ENCODE measurements at places on chromosomes 5 and 9. TPM values are rescaled to one million over a fixed set of nuclear protein-coding genes. Genes with fewer than 3 reads are reported as not detected.

DNA sequence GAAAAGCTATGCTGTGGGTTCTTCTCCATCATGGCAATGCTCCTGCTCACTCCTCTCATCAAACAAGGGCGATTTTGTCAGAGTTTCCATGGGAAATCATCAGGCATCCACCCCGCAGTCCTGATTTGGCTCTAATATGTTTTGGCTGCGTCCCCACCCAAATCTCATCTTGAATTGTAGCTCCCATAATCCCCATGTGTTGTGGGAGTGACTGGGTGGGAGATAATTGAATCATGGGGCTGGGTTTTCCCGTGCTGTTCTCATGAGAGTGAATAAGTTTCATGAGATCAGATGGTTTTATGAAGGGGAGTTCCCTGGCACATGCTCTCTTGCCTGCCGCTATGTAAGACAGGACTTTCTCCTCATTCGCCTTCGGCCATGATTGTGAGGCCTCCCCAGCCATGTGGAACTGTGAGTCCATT, 163.8 kb downstream of the GADD45G start:
- H3K4me1 ChIP-seq: peaks cover 17% of the 10 kb centered on the region
- H3K4me3 ChIP-seq: no peak overlapping the region
- H3K27me3 ChIP-seq: no peaks in the 10 kb centered on the region

- H3K4me1 ChIP-seq: peaks cover 9% of the 10 kb centered on the region
- no peak overlapping the region for H3K4me3 ChIP-seq
- no peaks in the 10 kb centered on the region for H3K36me3 ChIP-seq
- no peaks in the 10 kb centered on the region for H3K27me3 ChIP-seq
- no peak for DNase-seq
Measured at GRCh38 chr9:31153250-31153840, 1231.1 kb upstream of the ACO1 start.

Gene GFI1B
- not detected for total RNA-seq

DNA sequence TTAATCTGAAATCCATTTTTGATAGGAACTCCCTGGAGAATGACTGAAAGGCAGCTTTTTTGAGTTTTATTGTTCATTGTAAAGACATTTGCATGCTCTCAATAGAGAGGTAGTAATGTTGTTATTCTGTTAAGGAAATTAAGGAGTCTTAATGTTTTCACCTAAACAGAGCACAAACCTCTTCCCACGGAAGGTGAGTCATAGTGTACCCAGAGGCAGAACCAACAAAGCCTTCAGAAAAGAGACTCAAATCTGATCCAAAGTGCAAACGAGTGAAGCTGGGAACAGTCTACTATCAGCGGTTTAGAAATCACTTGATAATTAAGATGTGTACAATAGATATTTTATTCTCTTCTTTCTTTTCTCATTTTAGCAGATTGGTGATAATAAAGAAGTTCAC, 470.5 kb downstream of the PLK2 start:
- H3K4me3 ChIP-seq: no peak overlapping the region
- no peak overlapping the region for H3K27ac ChIP-seq
- H3K36me3 ChIP-seq: no peaks in the 10 kb centered on the region
- no peaks in the 10 kb centered on the region for H3K27me3 ChIP-seq
- no peaks in the 10 kb centered on the region for H3K4me1 ChIP-seq
- DNase-seq: no peak

DNA sequence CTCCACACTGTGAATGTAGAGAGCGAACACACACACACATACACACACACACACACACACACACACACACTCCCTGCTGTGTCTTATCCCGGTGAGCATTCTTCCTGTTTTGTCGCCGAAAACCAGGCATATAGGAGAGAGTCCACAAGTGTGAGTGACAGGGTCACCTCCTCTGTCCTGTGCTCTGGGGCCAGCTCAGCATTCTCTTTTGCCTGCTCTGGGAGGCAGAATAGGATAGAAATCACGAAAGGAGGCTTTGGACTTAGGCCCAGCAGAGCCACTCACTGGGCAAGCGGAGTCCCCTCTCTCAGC, 3.0 kb downstream of the LAMC3 start:
- no peak for DNase-seq
- H3K36me3 ChIP-seq: peaks cover 3% of the 10 kb centered on the region
- no peak overlapping the region for H3K4me3 ChIP-seq
- H3K4me1 ChIP-seq: no peaks in the 10 kb centered on the region
- no peak overlapping the region for H3K27ac ChIP-seq

DNA sequence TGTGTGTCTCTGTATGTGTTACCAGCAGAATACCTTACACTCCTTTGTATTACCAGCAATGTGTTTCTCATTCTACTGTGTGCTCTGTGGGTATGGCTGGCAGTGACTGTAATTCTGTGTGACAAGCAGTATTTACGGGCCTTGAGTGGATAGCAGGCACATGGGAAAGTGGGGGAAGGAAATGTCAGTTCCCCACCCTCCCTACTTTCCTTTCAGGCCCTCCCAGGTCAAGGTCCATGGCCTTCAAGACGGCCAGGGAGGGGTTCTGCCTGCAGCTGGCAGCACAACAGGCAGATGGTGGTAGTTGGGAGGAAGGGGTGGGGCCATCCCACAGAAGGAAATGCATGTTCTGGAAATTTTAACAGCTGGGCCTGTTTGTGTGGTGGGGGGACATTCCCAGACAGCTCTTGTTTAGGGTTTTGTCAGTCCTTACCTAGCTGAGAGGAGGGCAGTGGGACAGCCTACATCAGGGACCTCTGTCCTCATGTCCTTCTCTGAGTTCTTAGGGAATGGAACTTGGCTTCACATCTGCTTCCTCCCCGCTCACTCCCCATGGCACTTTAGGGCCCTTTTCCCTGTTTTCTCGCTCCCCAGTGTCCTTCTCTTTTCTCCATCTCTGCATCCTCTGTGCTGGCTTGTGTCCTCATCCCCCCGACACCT, 14.6 kb upstream of the TNIP1 start:
- H3K4me3 ChIP-seq: peak overlapping the region; percentile 76
- peaks cover 97% of the 10 kb centered on the region for H3K4me1 ChIP-seq
- peaks cover 17% of the 10 kb centered on the region for H3K36me3 ChIP-seq
- peak overlapping the region; percentile 47 for H3K27ac ChIP-seq

Gene BARHL1
- total RNA-seq: not detected

GRCh38 chr5:175796536-175797499, 74.6 kb upstream of the CPLX2 start:
- peak; percentile 87 for DNase-seq
- peaks cover 2% of the 10 kb centered on the region for H3K36me3 ChIP-seq
- peaks cover 68% of the 10 kb centered on the region for H3K27me3 ChIP-seq

DNA sequence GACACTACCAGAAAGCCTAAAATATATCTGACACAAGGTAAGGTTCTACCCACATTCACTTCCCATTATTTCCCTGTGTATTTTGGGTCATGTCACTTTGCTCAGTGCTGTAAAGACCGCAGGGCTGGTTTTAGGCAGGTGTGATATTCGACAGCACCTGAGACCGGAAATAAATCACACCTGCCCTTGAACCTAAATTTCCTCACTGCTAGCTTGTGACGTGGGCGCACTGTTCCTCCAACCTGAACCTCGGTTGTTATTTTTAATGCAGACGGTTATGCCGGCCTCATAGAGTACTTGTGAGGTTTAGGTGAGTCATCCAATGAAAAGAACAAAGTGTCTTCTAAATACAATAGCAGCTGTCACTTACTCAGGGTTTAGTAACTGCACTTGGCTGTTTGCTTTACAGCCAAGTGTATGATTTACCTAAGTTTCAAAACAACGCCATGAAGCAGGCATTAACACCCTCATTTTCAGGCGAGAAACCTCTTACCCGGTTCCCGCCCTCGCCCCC, 20.7 kb upstream of the ZNF782 start:
- H3K4me3 ChIP-seq: peak overlapping the region; percentile 85
- H3K27me3 ChIP-seq: peaks cover 41% of the 10 kb centered on the region
- no peak overlapping the region for H3K27ac ChIP-seq

Gene SLC12A2
- total RNA-seq: 25.6 TPM

Gene IL5
- total RNA-seq: 2.1 TPM

GRCh38 chr5:6394429-6395101, 16.2 kb upstream of the MED10 start:
- peaks cover 30% of the 10 kb centered on the region for H3K27me3 ChIP-seq
- no peaks in the 10 kb centered on the region for H3K36me3 ChIP-seq
- no peak for DNase-seq
- H3K27ac ChIP-seq: no peak overlapping the region
- no peak overlapping the region for H3K4me3 ChIP-seq

- DNase-seq: no peak
- H3K4me1 ChIP-seq: no peaks in the 10 kb centered on the region
- H3K27ac ChIP-seq: no peak overlapping the region
- H3K27me3 ChIP-seq: no peaks in the 10 kb centered on the region
- peaks cover 1% of the 10 kb centered on the region for H3K36me3 ChIP-seq
Measured at GRCh38 chr5:28473531-28474107, 1435.2 kb upstream of the CDH9 start.

DNA sequence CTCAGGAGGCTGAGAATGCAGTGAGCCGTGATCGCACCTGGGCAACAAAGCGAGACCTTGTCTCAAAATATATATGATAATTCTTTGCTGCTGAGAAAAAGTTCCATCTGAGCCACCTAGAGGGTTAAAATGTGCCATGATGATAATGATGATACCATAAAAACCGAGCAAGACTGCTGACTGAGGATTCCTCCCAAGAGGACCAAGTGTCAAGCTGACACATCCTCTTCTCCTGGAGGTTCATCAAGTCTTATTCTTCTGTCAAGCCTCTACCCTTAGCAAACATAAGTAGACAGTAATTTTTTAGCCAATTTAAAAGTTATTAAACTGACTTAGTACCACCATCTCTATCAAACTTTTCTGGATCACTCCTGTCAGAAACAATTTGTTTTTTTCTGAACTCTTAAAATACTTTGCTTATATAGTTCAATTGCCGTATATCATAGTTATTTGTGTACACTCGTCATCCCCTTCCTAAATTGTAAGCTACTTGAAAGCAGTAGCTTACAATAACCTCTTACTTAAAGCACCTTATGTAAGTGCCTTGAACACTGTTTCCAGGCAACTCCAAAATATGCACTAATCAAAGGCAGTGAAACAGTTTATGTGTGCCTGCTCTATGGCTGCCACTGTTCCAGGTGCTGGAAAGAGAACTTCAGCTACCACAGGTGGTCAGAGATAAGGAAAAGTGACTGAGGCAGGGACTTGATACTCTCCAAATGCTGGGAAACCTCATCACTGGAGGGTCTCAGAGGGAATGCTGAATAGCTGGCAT, 57.4 kb downstream of the SCAI start:
- no peak overlapping the region for H3K27ac ChIP-seq
- H3K4me3 ChIP-seq: no peak overlapping the region
- H3K27me3 ChIP-seq: no peaks in the 10 kb centered on the region
- no peak for DNase-seq

DNA sequence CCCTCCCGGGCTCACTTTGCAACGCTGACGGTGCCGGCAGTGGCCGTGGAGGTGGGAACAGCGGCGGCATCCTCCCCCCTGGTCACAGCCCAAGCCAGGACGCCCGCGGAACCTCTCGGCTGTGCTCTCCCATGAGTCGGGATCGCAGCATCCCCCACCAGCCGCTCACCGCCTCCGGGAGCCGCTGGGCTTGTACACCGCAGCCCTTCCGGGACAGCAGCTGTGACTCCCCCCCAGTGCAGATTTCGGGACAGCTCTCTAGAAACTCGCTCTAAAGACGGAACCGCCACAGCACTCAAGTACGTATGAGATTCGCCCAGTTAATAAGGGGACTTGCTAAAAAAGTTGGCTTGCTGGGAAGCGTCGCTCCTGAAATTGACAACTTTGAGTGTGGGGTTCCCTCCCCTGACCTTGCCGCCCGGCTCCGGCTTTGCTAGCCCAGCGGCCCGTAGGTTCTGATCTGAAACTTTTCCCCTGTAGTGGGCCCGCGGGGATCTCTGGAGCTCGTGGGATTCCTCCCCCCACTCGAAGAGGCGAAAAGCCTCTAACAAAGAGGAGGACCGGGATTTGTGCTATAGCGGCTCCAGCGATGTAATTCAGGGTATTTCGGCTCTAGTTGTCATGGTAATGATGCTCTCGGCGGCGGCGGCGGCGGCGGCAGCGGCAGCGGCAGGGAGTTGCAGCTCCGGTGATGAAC, 572 bp downstream of the NR4A3 start:
- H3K4me1 ChIP-seq: peaks cover 78% of the 10 kb centered on the region
- peak; percentile 58 for DNase-seq
- H3K36me3 ChIP-seq: peaks cover 8% of the 10 kb centered on the region
- H3K27me3 ChIP-seq: peaks cover 11% of the 10 kb centered on the region
- peak overlapping the region; percentile 75 for H3K27ac ChIP-seq
- peak overlapping the region; percentile 99 for H3K4me3 ChIP-seq

Gene ACER2
- 2.8 TPM for total RNA-seq

Gene ECSCR
- total RNA-seq: 1.4 TPM

- H3K36me3 ChIP-seq: no peaks in the 10 kb centered on the region
- no peaks in the 10 kb centered on the region for H3K4me1 ChIP-seq
- H3K27ac ChIP-seq: no peak overlapping the region
- no peak for DNase-seq
- H3K27me3 ChIP-seq: peaks cover 11% of the 10 kb centered on the region
Measured at GRCh38 chr5:176575488-176576422, 26.6 kb downstream of the CDHR2 start.

Gene PDCD1LG2
- total RNA-seq: 3.0 TPM

DNA sequence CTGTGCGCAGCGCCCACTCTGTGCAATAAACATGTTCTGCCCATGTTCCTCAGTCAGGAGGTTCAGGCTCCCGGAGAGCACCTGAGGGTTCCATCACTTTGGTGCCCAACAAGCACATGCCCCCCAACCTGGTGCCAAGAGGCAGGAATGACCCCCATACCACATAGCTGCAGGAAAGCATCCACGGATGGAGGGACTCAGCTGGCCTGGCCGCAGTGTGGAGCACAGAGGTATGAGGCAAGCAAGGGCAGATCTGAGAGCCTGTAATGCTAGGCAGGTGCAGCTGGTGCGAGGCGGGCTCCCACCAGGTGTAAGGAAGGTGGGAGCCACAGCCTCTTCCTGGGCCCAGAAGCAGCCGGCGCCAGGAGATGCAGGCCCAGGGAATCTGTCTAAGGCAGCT, 4.3 kb upstream of the MRNIP start:
- no peak overlapping the region for H3K27ac ChIP-seq
- no peak for DNase-seq
- peaks cover 3% of the 10 kb centered on the region for H3K36me3 ChIP-seq
- H3K4me1 ChIP-seq: peaks cover 17% of the 10 kb centered on the region
- H3K27me3 ChIP-seq: no peaks in the 10 kb centered on the region
- H3K4me3 ChIP-seq: no peak overlapping the region

- peak overlapping the region; percentile 53 for H3K27ac ChIP-seq
- H3K36me3 ChIP-seq: peaks cover 2% of the 10 kb centered on the region
- H3K4me1 ChIP-seq: peaks cover 24% of the 10 kb centered on the region
Measured at GRCh38 chr9:5492965-5493678, 17.2 kb upstream of the PDCD1LG2 start.

Gene CTNND2
- total RNA-seq: not detected

DNA sequence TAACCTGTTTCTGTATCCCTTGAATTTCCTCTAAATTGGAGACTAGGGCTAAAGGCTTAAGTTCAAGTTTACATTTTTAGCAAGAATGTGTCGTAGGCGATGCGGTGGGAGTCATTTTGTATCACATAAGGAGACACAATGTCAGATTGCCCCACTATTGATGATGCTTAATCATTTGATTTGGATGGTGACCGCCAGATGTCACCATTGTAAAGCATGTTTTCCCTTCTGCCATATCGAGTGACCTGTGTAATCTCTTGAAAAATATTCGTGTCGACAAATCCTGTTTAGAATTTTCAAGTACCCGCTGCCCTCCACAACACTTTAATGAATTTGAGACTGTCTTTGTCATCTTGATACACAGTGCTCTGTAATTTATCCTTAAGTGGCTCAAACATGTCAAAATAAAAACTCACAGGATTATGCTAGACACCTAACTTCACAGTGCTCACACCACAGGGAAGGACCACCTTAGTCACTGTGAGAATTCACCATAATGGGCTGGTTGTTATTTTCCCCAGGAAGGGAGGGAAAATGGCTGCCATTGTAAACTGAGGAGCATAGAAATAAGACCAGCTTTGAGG, 34.5 kb upstream of the SLC46A2 start:
- H3K4me1 ChIP-seq: peaks cover 5% of the 10 kb centered on the region
- no peaks in the 10 kb centered on the region for H3K36me3 ChIP-seq
- H3K4me3 ChIP-seq: no peak overlapping the region
- peak; percentile 16 for DNase-seq
- H3K27me3 ChIP-seq: peaks cover 43% of the 10 kb centered on the region
